ENCODE measurements at places on chromosomes 2 and 18. TPM values are rescaled to one million over a fixed set of nuclear protein-coding genes. Genes with fewer than 3 reads are reported as not detected.

The KLHL29 gene
- total RNA-seq: 3.2 TPM

- H3K36me3 ChIP-seq: no peaks in the 10 kb centered on the region
- H3K4me3 ChIP-seq: no peak overlapping the region
- H3K4me1 ChIP-seq: peaks cover 3% of the 10 kb centered on the region
- H3K27me3 ChIP-seq: no peaks in the 10 kb centered on the region
- no peak for DNase-seq
Observed at GRCh38 chr18:24220318-24220688, 81.4 kb downstream of the CABYR start.

DNA sequence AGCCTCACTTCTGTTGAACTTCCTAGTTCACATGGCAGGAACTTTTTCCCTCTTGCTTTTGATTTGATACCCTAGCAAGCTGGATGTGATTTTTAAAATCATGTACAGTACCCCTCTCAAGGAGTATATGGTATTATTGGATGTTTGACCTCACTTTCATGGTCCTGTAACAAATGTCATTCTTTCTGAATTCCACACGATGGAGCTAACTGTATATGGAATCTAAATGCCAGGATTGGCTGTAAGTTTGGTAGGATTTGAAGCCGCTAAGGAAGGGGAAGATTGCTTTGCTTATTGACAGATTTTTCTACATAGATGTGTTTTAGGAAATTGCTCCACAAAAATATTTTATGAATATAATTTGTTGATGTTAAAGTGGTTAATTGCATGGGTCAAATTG lies 18.3 kb downstream of the MAIP1 start:
- no peaks in the 10 kb centered on the region for H3K4me1 ChIP-seq
- no peak overlapping the region for H3K27ac ChIP-seq
- no peak overlapping the region for H3K4me3 ChIP-seq

DNA sequence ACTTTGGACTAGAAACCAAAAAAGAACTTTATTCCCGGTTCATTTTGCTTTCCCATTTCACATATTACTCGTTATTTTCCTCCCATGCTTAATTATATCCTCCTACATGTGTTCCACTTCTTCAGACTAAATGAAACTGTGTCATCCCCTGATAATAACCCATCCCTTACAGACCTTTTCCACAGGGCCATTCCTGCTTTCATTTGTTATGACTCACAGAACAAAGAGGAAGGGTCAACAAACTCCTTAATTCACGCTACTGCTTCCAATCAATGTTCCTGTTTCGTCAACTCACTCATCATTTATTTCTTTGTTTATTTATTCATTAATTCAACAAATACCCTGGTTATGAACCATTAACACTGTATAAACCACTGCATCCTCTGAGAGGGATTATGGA lies 104.5 kb downstream of the ZEB2 start:
- no peaks in the 10 kb centered on the region for H3K36me3 ChIP-seq
- DNase-seq: no peak
- no peak overlapping the region for H3K27ac ChIP-seq
- peaks cover 5% of the 10 kb centered on the region for H3K4me1 ChIP-seq
- H3K27me3 ChIP-seq: no peaks in the 10 kb centered on the region

GRCh38 chr18:5974696-5975095 lies 79.4 kb upstream of the TMEM200C start:
- no peaks in the 10 kb centered on the region for H3K4me1 ChIP-seq
- no peaks in the 10 kb centered on the region for H3K36me3 ChIP-seq
- no peaks in the 10 kb centered on the region for H3K27me3 ChIP-seq
- no peak overlapping the region for H3K27ac ChIP-seq
- H3K4me3 ChIP-seq: no peak overlapping the region

GRCh38 chr18:43563780-43564179 lies 286.5 kb upstream of the SYT4 start:
- H3K4me3 ChIP-seq: no peak overlapping the region
- no peaks in the 10 kb centered on the region for H3K27me3 ChIP-seq
- H3K27ac ChIP-seq: no peak overlapping the region
- H3K36me3 ChIP-seq: no peaks in the 10 kb centered on the region

The TFCP2L1 gene
- total RNA-seq: 2.0 TPM

GRCh38 chr2:10704034-10704594 lies 14.3 kb upstream of the NOL10 start:
- H3K4me1 ChIP-seq: no peaks in the 10 kb centered on the region
- DNase-seq: no peak
- H3K36me3 ChIP-seq: no peaks in the 10 kb centered on the region
- no peak overlapping the region for H3K27ac ChIP-seq
- no peak overlapping the region for H3K4me3 ChIP-seq
- H3K27me3 ChIP-seq: no peaks in the 10 kb centered on the region

GRCh38 chr2:66478731-66479316 lies 43.9 kb downstream of the MEIS1 start:
- H3K27me3 ChIP-seq: no peaks in the 10 kb centered on the region
- DNase-seq: no peak
- no peak overlapping the region for H3K27ac ChIP-seq
- peaks cover 11% of the 10 kb centered on the region for H3K4me1 ChIP-seq
- no peaks in the 10 kb centered on the region for H3K36me3 ChIP-seq

DNA sequence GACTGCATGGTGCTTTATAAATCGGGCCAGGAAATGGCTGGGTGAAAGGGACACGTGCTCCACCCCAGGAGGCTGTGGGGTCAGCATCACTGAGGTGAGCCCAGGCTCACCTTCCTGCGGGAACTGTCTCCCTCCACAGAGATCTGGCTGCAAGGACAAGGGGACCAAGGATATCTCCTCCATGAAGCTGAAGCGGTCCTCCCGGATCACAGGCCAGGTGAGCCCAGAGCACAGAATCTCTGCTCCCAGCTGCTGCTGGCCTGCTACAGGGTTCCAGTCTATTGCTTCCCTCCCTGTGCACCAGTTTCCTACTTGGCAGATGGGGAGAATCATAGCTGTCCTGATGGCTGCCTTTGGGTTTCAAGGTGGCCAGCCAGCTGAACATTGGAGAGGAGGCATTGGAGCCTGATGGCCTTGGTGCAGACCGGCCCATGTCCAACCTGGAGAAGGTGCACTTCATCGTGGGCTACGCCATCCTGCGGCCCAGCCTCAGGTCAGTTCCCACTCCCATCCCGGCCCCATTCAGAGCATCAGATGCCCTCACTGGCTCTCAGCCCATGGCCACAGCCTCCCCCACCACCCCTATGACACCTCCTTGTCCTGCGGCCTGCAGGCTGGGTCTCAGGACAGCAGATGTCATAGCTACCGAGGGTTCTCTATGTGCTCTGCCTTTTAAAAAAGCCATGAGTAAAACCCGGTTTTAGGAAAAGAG lies 33.7 kb upstream of the GPR17 start:
- no peak overlapping the region for H3K27ac ChIP-seq
- DNase-seq: no peak
- no peaks in the 10 kb centered on the region for H3K27me3 ChIP-seq

The MROH2A gene
- not detected for total RNA-seq

The UGT1A6 gene
- total RNA-seq: not detected

DNA sequence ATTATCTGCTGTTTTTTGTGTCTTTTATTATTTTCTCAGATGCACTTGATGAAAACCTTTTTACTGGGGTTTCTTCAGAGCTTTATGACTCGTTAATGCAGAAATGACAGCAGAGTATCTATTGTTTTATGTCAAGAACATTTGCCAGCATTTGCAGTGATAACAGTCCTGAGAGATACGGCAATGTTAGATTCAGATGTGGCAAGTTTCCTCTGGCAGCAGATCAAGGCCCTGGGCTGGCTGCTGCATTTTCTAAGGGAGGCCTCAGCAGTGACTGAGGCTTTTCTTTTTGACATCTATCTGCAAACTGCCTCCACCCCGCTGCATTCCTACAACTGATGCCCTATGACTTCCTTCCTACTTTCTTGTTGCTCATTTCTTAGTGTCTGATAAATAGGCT lies 40.2 kb downstream of the EFEMP1 start:
- no peak overlapping the region for H3K4me3 ChIP-seq
- H3K4me1 ChIP-seq: peaks cover 13% of the 10 kb centered on the region
- peak; percentile 67 for DNase-seq
- H3K36me3 ChIP-seq: no peaks in the 10 kb centered on the region

The ALPP gene
- not detected for total RNA-seq

DNA sequence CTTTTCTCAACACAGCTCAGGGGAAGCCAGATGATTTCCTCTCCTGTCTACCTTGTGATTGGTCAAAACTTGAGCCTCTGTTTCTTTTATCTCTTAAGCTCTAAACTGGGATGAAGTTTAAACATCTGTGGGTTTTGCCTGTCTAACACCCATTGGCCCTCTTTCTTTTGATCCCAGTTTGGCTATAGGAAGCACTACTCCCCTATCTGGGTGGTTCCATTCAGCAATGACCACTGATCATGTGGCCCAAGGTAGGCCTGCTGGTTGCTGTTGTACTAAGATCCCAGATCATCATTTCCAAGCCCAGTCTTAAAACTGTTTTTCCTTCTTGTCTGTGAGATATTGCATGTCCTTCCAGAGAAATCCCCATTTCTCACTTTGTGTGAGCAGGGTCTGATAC lies 51.6 kb upstream of the STPG4 start:
- no peak for DNase-seq
- H3K27me3 ChIP-seq: no peaks in the 10 kb centered on the region
- H3K4me3 ChIP-seq: no peak overlapping the region
- peaks cover 4% of the 10 kb centered on the region for H3K4me1 ChIP-seq
- H3K36me3 ChIP-seq: no peaks in the 10 kb centered on the region
- no peak overlapping the region for H3K27ac ChIP-seq

DNA sequence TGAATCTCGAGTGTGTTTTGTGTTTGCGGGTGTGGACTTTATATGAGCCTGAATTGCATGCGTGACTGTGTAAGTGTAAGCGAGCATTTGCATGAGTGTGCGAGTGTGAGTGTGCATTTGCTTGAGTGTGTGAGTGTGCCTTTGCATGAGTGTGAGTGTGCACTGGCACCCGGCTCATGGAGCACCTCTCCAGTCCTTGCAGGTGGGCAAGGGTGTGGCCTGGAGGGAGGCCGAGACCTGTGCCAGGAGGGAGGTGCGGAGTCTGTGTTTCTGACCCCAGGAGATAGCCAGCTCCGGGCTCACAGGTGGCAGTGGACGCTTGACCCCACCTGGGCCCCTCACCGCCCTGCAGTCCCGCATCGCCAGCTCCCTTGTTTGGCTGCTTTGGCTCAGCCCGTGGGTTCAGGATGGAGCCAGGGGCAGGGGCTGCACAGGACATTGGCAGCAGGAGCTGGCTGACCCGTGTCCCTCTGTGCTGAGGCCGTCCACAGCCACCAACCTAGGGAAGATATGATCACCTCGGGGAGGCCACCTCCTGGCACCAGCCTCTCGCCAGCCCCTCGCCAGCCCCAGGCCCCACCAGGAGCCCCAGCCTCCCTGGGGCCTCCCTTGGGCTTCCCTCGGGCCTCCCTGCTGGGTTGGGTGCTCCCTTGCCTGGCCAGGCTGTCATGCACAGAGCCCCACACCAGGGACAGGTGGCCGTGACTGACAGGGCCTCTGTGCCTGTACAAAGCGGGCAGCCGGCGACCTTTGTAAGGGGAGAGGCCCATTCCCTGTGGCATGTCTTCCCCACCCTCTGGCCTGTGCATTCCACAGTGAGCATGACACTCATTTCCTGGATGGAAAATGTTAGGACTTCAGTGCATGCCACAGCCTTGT lies 81.6 kb downstream of the PTGR3 start:
- H3K36me3 ChIP-seq: no peaks in the 10 kb centered on the region
- no peak overlapping the region for H3K27ac ChIP-seq
- DNase-seq: no peak
- H3K4me3 ChIP-seq: no peak overlapping the region
- H3K4me1 ChIP-seq: no peaks in the 10 kb centered on the region

The CIB4 gene
- total RNA-seq: not detected

- no peaks in the 10 kb centered on the region for H3K36me3 ChIP-seq
- H3K27me3 ChIP-seq: no peaks in the 10 kb centered on the region
- peaks cover 4% of the 10 kb centered on the region for H3K4me1 ChIP-seq
- no peak overlapping the region for H3K27ac ChIP-seq
- no peak for DNase-seq
- H3K4me3 ChIP-seq: no peak overlapping the region
Observed at GRCh38 chr2:69567909-69568300, 75.6 kb downstream of the AAK1 start.

The DCC gene
- total RNA-seq: not detected

The CENPA gene
- total RNA-seq: 0.56 TPM

DNA sequence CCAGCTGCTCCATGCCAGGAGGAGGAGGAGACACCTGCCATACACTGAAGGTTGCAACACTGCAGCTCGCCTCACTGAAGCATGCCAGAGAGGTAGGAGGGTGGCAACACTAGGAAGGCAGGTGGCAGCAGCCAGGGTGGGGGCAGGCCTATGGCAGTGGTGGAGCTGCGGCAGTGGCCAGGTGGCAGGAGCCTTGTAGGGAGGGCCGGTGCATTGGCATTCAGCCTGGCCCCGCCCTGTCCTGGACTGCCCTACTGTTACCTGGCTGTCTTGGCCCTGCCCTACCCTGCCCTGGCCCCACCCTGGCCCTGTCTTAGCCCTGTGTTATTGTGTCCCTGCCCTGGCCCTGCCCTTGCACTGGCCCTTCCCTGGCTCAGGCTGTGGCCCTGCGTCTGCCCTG lies 7.4 kb upstream of the ANKRD62 start:
- H3K27me3 ChIP-seq: no peaks in the 10 kb centered on the region
- no peak for DNase-seq
- H3K27ac ChIP-seq: no peak overlapping the region
- H3K4me3 ChIP-seq: no peak overlapping the region

GRCh38 chr2:5188636-5189035 lies 503.5 kb upstream of the SOX11 start:
- no peaks in the 10 kb centered on the region for H3K36me3 ChIP-seq
- H3K27ac ChIP-seq: no peak overlapping the region
- no peak overlapping the region for H3K4me3 ChIP-seq
- no peaks in the 10 kb centered on the region for H3K27me3 ChIP-seq
- no peak for DNase-seq

- peak; percentile 24 for DNase-seq
- peak overlapping the region; percentile 22 for H3K27ac ChIP-seq
- H3K4me3 ChIP-seq: no peak overlapping the region
Observed at GRCh38 chr18:76448256-76449110, 46.6 kb downstream of the ZNF516 start.

GRCh38 chr2:208311954-208312353 lies 45.9 kb downstream of the PIKFYVE start:
- no peaks in the 10 kb centered on the region for H3K36me3 ChIP-seq
- H3K27me3 ChIP-seq: no peaks in the 10 kb centered on the region
- no peaks in the 10 kb centered on the region for H3K4me1 ChIP-seq
- H3K27ac ChIP-seq: no peak overlapping the region
- H3K4me3 ChIP-seq: no peak overlapping the region

DNA sequence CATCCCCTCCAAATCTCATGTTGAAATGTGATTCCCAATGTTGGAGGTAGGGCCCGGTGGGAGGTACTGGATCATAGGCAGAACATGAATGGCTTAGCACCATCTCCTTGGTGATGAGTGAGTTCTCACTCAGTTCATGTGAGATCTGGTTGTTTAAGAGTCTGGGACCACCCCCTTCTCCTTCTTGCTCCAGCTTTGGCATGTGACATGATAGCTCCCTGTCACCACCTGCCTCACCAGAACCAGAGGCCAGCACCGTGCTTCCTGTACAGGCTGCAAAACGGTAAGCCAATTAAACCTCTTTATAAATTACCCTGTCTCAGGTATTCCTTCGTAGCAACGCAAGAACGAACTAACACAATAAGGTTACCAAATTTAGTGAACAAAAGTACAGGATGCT lies 95.4 kb downstream of the ZBTB7C start:
- peaks cover 6% of the 10 kb centered on the region for H3K4me1 ChIP-seq
- H3K36me3 ChIP-seq: no peaks in the 10 kb centered on the region
- DNase-seq: no peak
- H3K27me3 ChIP-seq: no peaks in the 10 kb centered on the region
- H3K27ac ChIP-seq: no peak overlapping the region

Data from ovary (tissue), 10 donors.